ENCODE measurements at places on chromosomes 4 and X.

- no peak for DNase-seq
Observed at GRCh38 chrX:105822138-105823091, at the start of gene NRK. Gene NRK (plus strand): TSS chrX:105822539. CDS start chrX:105822846, 307 bp downstream.

GRCh38 chr4:177403746-177404145 lies 38.5 kb downstream of the AGA start:
- DNase-seq, result no peak

GRCh38 chr4:138510053-138510452 lies 267.9 kb upstream of the SLC7A11 start:
- DNase-seq, result no peak

- DNase-seq, result no peak
Observed at GRCh38 chr4:19944251-19944650, 307.5 kb upstream of the SLIT2 start.

DNA sequence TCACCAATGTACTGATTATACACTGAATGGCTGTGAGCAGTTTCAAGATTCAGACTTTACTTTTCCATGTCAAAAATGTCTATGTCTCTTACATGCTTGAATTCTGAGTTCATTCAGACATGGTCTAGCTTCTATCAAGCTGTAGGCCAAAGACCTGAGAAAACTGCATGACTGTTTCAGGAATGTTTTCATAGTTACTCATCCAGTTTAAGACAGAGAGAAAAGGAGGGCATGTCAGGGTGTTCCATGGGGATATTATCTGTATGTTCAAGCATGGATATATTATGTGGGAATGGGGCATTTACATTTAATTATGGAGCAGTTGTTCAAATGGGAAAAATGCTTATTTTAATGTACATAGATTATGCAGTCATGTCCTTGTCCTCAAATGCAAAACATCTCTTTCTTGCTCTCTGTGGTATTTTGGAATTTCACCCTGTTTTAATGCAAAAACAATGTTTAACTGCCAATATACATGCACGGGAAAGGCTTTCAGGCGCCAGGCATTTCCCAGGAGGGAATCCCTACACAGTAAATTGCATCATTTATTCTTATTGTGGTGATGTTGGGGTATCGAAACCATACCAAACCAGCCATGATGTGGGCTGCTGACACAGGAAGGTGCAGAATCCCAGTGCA lies 429.1 kb upstream of the INTU start:
- no peak for DNase-seq

DNA sequence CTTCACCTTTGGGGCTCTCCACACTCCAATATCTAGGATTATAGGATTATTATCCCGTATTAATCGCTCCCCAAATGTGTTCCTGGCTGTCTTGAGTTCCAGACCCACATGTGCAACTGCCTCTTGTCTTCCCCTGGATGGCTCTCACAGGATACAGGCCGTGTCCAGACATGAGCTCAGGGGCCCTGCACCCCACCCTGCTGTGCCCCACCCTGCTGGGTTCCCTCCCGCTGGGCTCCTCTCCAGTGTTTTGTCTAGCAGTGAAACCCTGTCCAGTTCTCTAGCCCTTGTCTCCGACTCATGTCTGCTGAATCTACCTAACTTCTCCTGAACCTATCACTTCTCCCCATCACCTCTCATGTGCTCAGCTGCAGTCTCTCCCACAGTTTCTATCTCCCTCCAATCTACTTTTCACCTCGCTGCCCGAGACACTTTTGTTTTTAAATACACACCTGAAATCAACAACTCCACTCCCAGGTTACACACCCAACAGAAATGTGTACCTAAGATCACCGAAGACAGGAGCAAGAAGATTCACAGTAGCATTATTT lies 2.0 kb downstream of the RNF212 start:
- DNase-seq, result no peak

GRCh38 chr4:47415719-47416118 lies 47.8 kb downstream of the COMMD8 start:
- DNase-seq, result no peak

Data from GM12891 (cell line).